ENCODE measurements at places on chromosomes 16 and 17.

- peaks cover 6% of the 10 kb centered on the region for H3K36me3 ChIP-seq
- peaks cover 38% of the 10 kb centered on the region for H3K4me1 ChIP-seq
- peak overlapping the region; percentile 56 for H3K4me3 ChIP-seq
- no peak for DNase-seq
Measured at GRCh38 chr16:727291-727977, 528 bp downstream of the HAGHL start.

- no peaks in the 10 kb centered on the region for H3K4me1 ChIP-seq
- DNase-seq: no peak
- no peak overlapping the region for H3K27ac ChIP-seq
- H3K36me3 ChIP-seq: no peaks in the 10 kb centered on the region
Measured at GRCh38 chr16:7182510-7183109, 150.0 kb upstream of the RBFOX1 start.

- peaks cover 29% of the 10 kb centered on the region for H3K36me3 ChIP-seq
- DNase-seq: no peak
- H3K27ac ChIP-seq: no peak overlapping the region
- no peak overlapping the region for H3K4me3 ChIP-seq
Measured at GRCh38 chr17:265718-266117, 84.3 kb upstream of the DOC2B start.

- H3K36me3 ChIP-seq: no peaks in the 10 kb centered on the region
- H3K27me3 ChIP-seq: no peaks in the 10 kb centered on the region
- H3K27ac ChIP-seq: no peak overlapping the region
- peaks cover 39% of the 10 kb centered on the region for H3K4me1 ChIP-seq
Measured at GRCh38 chr17:57366177-57366557, 109.8 kb downstream of the MSI2 start.

DNA sequence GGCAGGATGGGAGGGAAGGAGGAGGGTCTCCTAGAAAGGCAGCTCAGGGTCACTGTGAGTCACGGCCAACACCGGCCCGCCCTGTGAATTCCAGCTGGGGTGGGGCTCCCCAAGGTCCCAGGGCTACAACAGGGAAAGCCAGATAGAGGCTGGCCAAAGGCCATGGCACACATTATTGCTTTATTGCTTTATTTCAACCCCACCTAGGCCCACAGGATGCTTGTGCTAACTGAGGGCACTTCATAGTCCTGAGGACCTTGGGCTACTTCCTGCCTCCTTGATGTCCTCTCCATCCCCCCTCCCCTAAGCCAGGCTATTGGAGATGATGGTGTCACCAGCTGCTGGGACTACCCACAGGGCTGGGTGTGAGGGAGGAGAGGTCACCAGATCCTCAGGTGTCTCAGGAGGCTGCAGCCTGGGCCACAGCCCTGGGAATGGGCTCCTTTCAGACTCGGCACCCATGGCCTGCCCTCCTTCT, 26.1 kb downstream of the LRRC75A start:
- H3K4me1 ChIP-seq: peaks cover 4% of the 10 kb centered on the region
- H3K27me3 ChIP-seq: peaks cover 6% of the 10 kb centered on the region
- no peak for DNase-seq
- H3K27ac ChIP-seq: no peak overlapping the region

DNA sequence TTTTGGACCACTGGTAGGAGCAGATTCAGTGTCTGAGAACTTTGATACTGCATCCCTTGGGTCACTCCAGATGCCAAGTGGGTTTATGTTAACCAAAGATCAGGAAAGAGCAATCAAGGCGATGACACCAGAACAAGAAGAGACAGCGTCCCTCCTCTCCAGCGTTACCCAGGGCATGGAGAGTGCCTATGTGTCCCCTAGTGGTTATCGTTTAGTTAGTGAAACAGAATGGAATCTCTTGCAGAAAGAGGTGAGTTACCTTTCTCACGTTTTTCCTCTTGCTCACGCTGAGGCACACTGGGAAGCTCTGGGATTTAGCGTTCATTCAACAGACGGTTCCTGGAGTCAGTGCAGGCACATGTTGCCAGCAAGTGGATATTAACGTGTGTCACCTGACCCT, 58.0 kb downstream of the NUP88 start:
- peaks cover 74% of the 10 kb centered on the region for H3K36me3 ChIP-seq
- H3K27me3 ChIP-seq: no peaks in the 10 kb centered on the region
- no peaks in the 10 kb centered on the region for H3K4me1 ChIP-seq
- H3K4me3 ChIP-seq: no peak overlapping the region

- no peak overlapping the region for H3K4me3 ChIP-seq
- H3K36me3 ChIP-seq: no peaks in the 10 kb centered on the region
- H3K27me3 ChIP-seq: no peaks in the 10 kb centered on the region
- no peak overlapping the region for H3K27ac ChIP-seq
- no peak for DNase-seq
- H3K4me1 ChIP-seq: no peaks in the 10 kb centered on the region
Measured at GRCh38 chr16:20084624-20085226, 11.0 kb upstream of the GPR139 start.

DNA sequence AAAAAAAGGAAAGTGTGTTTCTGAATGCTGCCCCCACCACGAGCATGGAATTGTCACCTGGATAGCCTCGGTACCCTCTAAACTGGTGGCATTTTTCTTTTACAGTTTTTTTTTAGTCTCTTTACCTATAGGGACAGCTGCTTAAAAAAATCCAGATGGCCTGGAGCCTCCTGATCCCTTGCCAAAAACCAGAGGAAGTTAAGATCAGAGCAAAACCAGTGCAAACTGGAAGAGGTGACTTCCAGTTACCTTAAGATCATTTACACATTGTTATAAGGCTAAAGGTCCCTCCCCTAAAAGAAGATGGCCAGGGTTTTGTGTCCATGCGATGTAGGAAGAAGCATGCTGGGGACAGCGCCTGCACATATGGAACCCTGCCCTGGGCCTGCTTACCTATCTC, 3.5 kb downstream of the MEFV start:
- H3K27ac ChIP-seq: no peak overlapping the region
- H3K4me3 ChIP-seq: no peak overlapping the region
- no peaks in the 10 kb centered on the region for H3K36me3 ChIP-seq
- peaks cover 8% of the 10 kb centered on the region for H3K4me1 ChIP-seq

DNA sequence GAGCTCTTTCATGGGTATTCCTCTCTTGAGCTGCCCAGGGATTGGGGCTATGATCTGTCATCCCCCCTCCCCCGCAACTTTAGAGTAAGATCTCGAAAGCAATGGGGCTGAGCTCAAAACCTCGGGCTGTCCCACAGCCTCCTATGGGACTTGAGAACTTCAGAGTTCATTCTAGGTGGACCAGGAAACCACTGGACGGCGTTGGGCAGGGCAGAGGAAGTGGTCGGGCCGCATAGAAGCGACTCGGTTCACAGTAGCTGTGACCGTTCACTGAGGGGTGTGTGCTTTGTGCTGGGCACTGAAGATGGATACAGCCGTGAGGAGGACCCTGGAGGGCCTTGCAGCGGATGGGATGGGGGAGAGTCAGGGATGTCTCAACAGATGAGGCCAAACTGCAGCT, 292.0 kb downstream of the CPPED1 start:
- H3K4me3 ChIP-seq: no peak overlapping the region
- no peaks in the 10 kb centered on the region for H3K27me3 ChIP-seq
- no peak overlapping the region for H3K27ac ChIP-seq
- no peaks in the 10 kb centered on the region for H3K36me3 ChIP-seq
- DNase-seq: no peak

- H3K4me3 ChIP-seq: peak overlapping the region; percentile 71
- H3K27me3 ChIP-seq: no peaks in the 10 kb centered on the region
- H3K4me1 ChIP-seq: peaks cover 6% of the 10 kb centered on the region
Measured at GRCh38 chr16:14187517-14188338, 116.6 kb downstream of the MRTFB start.

DNA sequence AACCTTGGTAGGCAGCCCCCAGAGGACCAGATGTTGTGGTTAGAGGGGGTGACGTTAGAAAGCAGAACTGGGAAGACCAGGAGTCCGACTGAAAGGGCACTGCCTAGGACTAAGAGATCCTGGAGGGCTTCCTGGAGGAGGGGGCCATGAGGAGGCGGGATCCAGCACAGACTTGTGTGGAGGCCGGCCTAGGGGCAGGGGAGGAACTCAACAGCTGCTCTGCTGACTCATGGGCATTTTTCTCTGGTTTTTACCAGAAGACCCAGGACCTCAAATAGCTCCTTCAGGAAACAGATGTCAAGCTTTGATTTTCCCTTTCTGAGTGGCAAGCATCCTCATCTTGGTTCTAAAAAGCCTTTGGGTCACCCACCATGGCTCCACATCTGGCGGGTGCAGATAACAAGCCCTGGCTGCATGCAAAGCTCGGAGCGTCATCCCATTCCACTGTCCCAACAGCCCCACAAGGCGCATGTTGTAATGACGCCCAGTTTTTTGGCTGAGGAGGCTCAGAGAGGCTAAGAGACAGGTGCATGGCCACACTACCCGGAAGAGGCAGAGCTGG, 29.0 kb downstream of the IL21R start:
- H3K36me3 ChIP-seq: no peaks in the 10 kb centered on the region
- H3K4me3 ChIP-seq: no peak overlapping the region
- DNase-seq: peak; percentile 8
- no peak overlapping the region for H3K27ac ChIP-seq

GRCh38 chr17:16991349-16992009, 19.6 kb upstream of the TNFRSF13B start:
- peak; percentile 73 for DNase-seq
- H3K27me3 ChIP-seq: no peaks in the 10 kb centered on the region
- peaks cover 23% of the 10 kb centered on the region for H3K4me1 ChIP-seq

- H3K4me3 ChIP-seq: no peak overlapping the region
- DNase-seq: peak; percentile 96
- no peaks in the 10 kb centered on the region for H3K4me1 ChIP-seq
- H3K27me3 ChIP-seq: peaks cover 71% of the 10 kb centered on the region
- H3K36me3 ChIP-seq: no peaks in the 10 kb centered on the region
- H3K27ac ChIP-seq: no peak overlapping the region
Measured at GRCh38 chr16:86074651-86075487, 175.9 kb downstream of the IRF8 start.
